ENCODE measurements at places on chromosomes 4 and X.

GRCh38 chr4:151331276-151332042 is 6.1 kb upstream of the SH3D19 start:
- DNase-seq, result peak; percentile 72

DNA sequence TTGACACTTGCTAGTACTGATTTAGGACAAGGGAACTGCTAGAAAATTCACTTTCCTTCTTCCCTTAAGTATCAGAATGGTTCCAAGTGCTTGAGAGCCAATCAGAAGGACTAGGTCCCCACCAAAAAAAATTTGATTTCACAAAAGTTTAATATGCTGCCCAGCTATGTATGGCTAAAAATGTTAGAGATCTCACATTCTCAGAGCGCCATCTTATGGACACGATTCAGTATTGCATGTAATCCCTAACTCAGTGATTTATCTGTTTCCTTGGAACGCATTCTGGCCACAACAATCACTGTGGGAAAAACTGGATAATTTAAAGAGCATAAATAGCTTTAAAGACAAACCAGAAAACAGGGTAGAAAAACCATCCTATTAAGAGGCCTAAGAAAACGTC is 255.1 kb upstream of the GPC4 start:
- DNase-seq, result peak; percentile 25

DNA sequence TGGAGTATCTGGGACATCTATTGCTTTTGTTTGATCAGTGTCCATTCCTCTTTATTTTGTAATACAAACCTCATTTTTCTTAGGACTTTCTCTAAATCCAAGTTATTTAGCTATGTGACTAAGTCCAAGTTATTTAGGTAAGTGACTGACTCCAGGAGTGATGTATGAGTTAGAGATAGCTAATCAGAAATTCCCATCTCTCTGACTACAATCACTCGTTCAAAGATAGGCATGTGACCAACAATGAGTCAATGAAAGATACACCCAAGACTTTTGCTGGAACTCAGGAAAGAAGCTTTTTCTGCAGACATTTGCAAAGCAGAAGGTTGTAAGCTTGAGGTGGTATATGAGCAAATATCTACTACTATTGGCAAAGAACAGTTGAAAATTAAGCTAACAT is 72.5 kb upstream of the KCNIP4 start:
- DNase-seq, result no peak

- no peak for DNase-seq
These were observed 20.4 kb downstream of the LEF1 start for GRCh38 chr4:108148316-108148715.

GRCh38 chr4:145907812-145908211 is 30.8 kb downstream of the ZNF827 start:
- DNase-seq, result no peak

GRCh38 chr4:88090898-88091297 is 67.5 kb downstream of the ABCG2 start:
- no peak for DNase-seq

- no peak for DNase-seq
These were observed 237.9 kb downstream of the SNCA start for GRCh38 chr4:89599026-89599425.

DNA sequence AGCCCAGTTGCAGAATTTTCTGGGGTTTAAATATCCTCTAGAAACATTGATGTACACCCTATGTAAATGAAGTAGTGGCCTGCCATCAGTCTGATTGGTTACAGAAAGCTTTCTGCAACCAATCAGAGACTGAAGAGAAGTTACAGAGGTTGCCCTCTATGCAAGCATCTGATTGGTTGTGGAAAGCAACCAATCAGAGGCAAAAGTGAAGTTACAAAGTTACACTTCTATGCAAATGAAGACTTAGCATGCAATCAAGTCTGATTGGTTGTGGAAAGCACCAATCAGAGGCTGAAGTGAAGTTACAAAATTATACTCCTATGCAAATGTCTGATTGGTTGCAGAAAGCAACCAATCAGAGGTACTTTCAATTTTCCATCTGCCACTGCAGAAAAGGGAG is 51.9 kb upstream of the USP9X start:
- DNase-seq, result no peak

GRCh38 chr4:166777760-166778159 is 456.5 kb downstream of the SPOCK3 start:
- DNase-seq, result no peak

- DNase-seq, result no peak
These were observed 143.4 kb downstream of the TMEM144 start for GRCh38 chr4:158353541-158354304.

- DNase-seq, result no peak
These were observed 34.5 kb downstream of the MAGEA10 start for GRCh38 chrX:152103866-152104265.

- DNase-seq, result no peak
These were observed 604.9 kb upstream of the ZFP42 start for GRCh38 chr4:187390646-187391045.

- no peak for DNase-seq
These were observed 67.5 kb upstream of the NKX1-1 start for GRCh38 chr4:1473718-1474117.

DNA sequence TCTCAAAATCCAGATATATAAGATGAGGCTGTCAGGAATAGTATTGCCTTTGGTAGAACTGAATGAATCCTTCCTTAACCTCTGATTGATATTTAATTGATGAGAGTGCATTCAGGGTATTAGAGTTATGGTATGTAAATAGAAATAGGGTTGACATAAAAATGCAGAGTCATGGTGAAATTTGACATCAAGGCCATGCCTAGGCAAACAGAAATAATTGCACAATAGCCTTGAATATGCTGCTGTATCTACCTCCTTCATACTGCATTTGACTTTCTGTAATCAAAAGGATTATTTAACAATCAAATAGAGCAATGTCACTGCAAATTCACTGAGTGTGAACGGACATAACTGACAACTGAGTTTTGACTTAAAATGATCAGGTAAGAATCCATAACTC is 1316.3 kb downstream of the STIM2 start:
- no peak for DNase-seq

DNA sequence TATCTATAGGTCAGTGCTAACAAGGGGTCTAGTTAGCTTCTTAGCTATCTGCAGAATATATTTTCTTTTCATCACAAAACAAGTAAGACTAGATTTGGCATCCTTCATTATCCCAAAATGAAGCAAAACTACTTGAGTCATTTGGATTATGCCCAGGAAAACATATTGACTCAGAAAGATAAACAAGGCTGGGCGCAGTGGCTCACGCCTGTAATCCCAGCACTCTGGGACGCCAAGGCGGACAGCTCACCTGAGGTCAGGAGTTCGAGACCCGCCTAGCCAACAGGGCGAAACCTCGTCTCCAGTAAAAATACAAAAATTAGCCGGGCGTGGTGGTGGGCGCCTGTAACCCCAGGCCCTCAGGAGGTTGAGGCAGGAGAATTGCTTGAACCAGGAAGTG is 18.0 kb upstream of the MND1 start:
- DNase-seq, result peak; percentile 38

GRCh38 chrX:137482136-137482535 is 83.8 kb upstream of the ZIC3 start:
- DNase-seq, result no peak

DNA sequence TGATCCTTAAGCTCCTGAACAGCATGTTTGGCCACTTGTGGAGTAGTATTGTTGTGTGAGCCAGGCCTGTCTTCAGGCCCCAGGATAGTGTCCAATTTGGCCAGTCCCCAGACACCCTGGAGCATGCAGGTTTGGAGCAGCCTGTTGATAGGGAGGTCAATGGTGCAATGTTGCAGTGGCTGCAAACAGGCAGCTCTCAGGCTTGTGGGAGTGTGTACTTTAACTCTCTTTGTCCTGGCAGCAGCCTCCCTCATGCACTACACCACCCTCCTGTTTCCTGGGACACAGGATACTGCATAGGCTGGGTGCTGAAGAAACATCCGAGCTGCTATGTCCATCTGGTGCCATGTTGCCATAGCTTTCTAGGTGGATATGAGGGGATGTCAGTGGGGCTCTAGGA is 24.0 kb downstream of the TECRL start:
- no peak for DNase-seq

DNA sequence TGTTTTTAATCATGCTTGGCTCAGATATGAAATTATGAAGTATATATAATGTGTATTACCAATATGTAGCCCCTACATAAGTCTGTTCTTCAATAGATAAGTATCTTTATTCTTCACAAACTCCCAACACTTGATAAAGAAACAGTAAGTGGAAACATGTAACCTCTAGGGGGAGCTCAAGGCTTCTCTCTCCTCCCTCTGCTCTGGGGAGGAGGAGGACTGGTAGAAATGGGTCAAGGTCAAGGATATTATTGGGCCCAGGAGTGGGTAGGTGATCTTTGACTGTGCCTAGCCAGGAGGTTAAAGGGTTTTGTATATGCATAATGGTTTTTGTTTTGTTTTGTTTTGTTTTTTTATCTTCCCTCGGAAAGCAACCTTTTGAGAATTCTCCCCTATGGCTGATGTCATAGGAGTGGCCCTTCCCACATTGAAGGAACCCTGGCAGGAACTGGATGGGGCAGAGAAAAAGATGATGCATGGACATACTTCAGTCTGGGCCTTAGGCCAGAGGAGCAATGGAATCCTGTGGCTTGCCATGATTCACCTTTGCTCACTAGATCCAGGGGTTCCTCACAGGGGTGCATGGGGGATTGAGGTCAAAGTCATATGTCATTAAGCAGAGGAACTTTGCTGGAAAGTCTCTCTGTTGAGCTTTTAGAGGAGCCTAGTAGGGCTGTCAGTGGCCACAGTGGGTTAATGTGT is 460.3 kb downstream of the MID1IP1 start:
- DNase-seq, result peak; percentile 25

GRCh38 chr4:60884587-60884986 is 315.5 kb upstream of the ADGRL3 start:
- peak; percentile 21 for DNase-seq

DNA sequence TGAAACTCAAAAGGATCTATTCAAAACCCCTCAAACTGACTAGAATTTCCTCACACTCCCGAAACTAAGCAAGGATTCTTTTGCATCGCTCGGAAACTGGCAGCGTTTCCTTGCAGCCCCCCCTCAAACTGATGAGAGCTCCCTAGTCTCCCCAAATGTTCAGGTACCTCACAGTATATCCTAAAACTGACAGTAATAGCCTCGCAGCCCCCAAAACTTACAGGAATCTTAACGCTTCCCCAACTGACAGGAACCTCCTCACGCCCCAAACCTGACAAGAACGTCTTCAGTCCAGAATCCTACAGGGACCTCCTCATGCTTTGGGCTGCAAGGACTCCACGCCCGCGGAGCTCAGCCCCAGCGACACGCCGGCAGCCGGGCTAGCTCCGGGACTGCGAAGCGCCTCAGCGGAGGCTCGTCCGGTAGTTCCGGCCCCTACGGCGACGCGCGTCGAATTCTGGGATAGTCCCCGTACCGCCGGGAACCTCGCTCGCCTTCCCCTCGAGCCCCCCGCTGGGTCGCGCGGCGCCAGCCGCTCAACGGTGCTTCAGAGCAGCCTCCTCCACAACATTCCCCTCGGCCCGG is 640 bp downstream of the PHF8 start:
- peak; percentile 30 for DNase-seq

GRCh38 chrX:21408307-21408706 is 34.1 kb downstream of the CNKSR2 start:
- DNase-seq, result no peak

GRCh38 chr4:110624398-110624780 is 1.5 kb upstream of the PITX2 start:
- DNase-seq, result no peak

DNA sequence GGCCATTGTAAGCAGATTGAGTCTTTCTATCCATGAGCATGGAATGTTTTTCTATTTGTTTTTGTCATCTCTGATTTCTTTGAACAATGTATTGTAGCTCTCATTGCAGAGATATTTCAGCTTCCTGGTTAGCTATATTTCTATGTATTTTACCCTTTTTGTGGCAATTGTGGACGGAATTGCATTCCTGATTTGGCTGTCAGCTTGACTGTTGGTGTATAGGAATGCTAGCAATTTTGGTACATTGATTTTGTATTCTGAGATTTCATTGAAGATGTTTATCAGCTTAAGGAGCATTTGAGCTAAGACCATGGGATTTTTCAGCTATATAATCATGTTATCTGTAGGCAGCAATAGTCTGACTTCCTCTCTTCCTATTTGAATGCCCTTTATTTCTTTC is 154.6 kb downstream of the GUCY2F start:
- no peak for DNase-seq

GRCh38 chrX:118116713-118117550 is at the start of gene KLHL13:
TSS of gene KLHL13 (minus strand) at chrX:118116810. CDS start at chrX:118028473, 88,337 bp downstream.
- peak; percentile 41 for DNase-seq

Data from fibroblast of lung (primary cell).